ENCODE measurements at places on chromosomes 1 and 21. TPM values are rescaled to one million over a fixed set of nuclear protein-coding genes. Genes with fewer than 3 reads are reported as not detected.

The TNFSF4 gene
- total RNA-seq: 1.4 TPM

The LIX1L gene
- 23.4 TPM for total RNA-seq

The COL24A1 gene
- 8.2 TPM for total RNA-seq

The OR2L8 gene
- not detected for total RNA-seq

GRCh38 chr1:155241841-155242264, 13.4 kb downstream of the ENTREP3 start:
- DNase-seq: peak; percentile 38

DNA sequence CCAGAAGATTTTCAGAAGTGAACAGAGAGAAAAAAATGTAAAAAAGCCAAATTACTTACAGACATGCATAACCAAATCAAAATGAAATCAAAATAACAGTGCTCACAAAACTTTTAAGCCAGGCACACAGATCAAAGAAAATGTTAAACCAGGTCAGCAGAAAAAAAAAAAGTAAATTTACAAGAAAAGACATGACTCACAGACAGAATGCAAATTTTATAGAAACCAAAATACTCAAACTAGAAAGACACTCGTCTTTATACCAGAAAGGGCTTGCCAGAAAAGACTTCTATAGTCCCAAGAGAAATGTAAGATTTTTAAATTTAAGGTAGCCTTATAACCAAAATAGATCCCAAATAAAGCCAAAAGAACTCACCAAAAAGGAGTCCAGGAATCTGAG, 86.5 kb upstream of the COG2 start:
- no peak for DNase-seq

DNA sequence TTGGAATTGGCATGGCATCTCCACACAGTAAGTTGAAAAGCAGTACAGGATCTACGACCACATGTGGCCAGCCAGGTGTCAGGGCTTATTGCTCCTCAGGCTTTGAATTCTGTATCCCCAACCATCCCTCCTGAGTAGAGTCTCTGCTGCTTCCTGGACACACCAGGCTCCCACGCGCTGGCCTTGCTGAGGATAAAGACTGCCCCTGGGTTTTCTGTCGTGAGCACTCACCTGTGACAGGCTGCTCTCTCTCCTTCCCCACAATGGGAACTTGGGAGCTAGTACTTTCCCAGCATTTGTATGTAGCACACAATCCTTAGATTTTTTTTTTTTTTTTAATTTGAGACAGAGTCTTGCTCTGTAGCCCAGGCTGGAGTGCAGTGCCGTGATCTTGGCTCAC, 33.6 kb downstream of the PBX1 start:
- no peak for DNase-seq

DNA sequence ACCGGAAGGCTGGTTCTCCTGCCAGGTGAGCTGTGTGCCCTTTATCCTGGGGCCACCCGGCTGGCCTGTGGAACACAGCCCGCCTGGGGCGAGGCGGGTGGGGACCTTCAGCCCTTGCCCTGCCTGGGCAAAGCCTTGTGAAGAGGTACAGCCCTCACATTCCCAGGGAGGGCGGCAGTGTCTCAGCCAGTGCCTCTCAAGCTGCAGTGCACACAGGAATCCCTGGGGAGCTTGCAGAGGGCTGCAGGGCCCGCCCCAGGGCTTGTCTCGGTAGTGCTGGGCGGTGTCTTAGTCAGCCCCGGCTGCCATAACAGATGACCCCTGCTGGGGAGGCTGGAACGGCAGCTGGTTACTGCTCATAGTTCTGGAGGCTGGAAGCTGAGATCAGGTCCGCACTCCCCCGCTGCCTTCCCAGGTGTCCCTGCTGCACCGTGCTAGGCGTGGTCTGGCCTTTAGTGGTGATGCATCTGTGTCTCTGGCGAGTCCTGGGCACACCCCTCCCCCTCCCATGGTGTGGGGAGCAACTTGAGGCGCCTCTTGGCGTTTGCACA, 12.6 kb downstream of the DFFB start:
- DNase-seq: no peak

GRCh38 chr1:110443451-110443850, 7.5 kb upstream of the PROK1 start:
- no peak for DNase-seq

- DNase-seq: peak; percentile 25
Measured at GRCh38 chr1:54885807-54886723, 930 bp downstream of the DHCR24 start.

GRCh38 chr1:182301467-182302198, 90.0 kb downstream of the GLUL start:
- DNase-seq: peak; percentile 60

DNA sequence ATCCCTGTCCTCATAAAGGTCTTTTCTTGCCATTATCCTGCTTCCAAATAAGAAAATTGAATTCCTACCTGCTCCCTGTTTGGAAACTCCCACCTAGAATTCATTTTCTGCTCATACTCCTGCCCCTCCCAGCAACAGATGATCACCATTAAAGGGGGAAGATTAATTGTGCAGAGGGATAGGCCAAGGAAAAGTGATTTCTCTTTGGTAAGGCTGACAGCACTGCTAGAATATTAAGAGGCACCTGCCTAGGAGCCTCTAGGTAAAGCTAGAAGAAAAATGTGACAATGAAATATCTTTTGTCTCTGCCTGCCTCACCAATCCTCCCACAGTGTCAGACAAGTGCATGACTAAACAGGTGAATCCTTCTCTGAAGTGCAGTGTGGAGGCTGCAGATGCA, 77.0 kb upstream of the SPATA6 start:
- DNase-seq: no peak

DNA sequence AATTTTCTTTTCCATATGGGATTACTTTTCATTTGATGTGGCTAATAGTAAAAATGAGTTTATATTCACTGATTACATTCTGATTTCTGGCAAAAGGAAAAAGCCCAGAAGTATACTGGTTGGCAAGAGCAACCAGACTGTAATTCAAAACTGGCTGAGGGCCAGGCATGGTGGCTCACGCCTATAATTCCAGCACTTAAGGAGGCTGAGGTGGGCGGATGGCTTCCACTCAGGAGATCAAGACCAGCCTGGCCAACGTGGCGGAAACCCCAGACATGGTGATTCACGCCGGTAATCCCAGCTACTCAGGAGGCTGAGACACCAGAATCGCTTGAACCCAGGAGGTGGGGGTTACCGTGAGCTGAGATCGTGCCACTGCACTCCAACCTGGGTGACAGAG, 14.5 kb downstream of the SYT11 start:
- no peak for DNase-seq

Measured in muscle of leg (tissue), 16 donors.